ENCODE measurements at places on chromosomes 5 and 9.
A peak's percentile ranks its signal among the peaks of the same experiment; 100 is the strongest.

DNA sequence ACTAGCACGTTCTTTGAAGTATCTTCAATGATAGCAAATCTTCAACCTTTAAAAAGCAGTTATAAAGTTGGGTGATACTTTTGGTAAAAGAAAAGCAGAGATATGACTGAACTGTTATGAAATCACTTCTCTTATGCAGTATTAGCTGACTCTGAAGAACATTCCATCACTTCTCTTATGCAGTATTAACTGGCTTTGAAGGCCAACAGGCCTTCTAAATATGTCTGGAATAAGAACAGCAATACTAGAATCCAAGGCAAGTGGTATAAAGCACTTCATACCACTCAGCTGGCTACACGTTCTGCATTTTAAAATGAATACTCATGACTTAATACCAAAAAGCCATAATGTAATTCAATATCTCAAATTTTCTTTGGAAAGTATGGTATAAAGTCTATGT is 17.3 kb downstream of the SKIC3 start:
- DNase-seq: no peak

- DNase-seq: no peak
These were observed 207.4 kb downstream of the DAB2IP start for GRCh38 chr9:121858788-121859187.

DNA sequence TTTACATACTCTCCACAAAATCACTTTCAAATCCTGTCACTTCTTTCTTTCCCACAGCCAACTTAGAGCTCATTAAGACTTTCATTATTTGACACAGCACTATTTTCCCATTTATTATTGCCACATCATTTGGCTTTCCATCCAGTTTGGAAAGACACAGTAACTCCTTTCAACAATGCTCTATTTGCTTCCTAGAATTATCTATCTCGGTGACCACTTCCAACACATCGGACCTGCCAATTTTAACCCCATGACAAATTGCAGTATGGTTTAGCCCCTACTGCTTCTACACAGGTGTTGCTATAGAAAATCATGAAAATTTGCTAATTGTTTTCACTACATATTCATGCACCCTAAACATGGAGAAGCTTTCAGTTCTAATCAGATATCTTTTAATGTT is 190.6 kb upstream of the COX7C start:
- DNase-seq: no peak

DNA sequence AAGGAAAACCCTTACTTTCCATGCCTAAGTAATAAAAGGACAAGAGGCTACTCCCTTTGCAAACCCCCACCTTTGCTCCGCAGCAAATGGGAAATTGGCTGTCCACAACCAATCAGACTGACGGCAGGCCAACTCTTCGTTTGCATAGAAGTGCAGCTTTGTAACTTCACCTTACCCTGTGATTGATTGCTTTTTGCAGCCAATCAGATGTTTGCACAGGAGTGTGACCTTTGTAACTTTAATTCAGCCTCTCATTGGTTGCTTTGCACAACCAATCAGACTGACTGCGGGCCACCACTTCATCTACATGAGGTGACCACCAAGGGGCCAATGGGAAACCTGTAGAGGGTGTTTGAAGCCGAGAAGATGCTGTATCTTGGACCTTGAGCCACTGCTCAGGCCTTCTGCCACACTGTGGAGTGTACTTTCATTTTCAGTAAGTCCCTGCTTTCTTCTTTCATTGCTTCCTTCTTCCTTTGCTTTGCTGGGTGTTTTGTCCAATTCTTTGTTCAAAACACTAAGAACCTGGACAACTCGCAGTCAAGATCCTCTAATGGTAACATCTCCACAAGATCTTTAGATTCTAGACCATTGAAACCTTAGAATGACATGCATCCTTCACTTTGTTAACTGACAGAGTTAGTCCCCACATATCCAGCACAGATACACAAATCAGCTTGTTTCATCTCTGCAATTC is 51.3 kb upstream of the FREM1 start:
- no peak for DNase-seq

- DNase-seq: peak; percentile 73
These were observed 63.2 kb downstream of the ACER2 start for GRCh38 chr9:19471737-19472648.

GRCh38 chr5:145906401-145906800 is 30.0 kb upstream of the SH3RF2 start:
- DNase-seq: no peak

DNA sequence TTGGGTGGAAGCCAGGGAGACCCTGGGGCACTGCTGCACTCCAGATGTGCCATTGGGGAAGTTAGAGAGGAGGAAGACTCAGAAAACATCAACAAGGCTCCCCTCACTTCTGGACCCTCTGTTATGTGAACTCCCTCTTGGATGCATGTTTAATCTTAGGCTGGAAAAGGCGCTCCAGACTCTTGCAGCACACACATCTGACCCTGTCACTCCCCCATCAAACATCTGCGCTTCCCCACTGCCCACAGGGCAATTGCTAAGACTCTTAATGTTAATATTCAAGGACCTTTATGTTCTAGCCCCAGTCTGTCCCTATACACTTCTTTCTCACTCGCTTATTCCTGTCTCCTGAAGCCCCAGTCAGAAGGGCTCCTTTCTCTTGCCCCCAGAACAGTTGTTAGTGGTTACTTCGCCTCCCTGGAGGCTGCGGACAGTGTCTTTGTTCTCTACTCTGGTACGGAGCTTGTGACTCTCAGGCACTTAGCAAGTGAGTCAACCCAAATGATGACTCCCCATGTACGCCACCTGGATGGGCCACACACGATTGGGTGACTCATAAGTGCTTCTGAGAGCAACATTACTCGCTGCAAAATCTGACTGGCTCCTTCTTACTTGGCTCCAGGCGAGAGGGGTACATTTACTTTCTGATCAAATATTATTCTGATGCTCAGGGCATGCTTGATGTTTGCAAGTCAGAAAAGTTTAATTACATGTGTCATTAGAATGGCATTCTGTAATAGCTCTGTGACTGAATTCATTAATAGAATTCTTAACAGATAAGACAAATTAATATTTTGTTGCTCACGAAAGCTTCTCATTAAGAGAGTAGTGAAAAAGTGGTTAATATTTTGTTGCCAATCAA is 193.6 kb downstream of the HSPA4 start:
- no peak for DNase-seq

GRCh38 chr5:158921441-158922262 is 178.1 kb downstream of the EBF1 start:
- DNase-seq: no peak

DNA sequence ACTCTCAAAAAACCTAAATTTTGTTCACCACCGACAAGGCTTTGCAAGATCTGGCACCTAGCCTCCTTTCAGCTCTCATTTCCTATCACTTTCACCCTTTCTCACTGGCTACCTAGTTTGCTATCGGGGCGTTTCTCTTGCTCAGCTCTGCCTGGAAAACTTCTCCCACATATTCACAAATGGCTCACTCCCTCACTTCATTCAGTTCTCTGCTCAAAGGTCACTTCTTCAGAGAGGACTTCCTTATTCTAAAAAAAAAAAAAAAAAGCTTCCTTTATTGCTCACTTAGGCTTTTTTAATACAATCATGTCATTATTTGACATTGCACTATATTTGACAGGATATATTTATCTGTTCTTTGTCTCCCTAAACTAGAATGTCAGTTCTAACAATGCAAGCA is 2.1 kb upstream of the SLC25A46 start:
- DNase-seq: no peak

GRCh38 chr9:102518324-102518723 is 476.8 kb upstream of the CYLC2 start:
- no peak for DNase-seq

DNA sequence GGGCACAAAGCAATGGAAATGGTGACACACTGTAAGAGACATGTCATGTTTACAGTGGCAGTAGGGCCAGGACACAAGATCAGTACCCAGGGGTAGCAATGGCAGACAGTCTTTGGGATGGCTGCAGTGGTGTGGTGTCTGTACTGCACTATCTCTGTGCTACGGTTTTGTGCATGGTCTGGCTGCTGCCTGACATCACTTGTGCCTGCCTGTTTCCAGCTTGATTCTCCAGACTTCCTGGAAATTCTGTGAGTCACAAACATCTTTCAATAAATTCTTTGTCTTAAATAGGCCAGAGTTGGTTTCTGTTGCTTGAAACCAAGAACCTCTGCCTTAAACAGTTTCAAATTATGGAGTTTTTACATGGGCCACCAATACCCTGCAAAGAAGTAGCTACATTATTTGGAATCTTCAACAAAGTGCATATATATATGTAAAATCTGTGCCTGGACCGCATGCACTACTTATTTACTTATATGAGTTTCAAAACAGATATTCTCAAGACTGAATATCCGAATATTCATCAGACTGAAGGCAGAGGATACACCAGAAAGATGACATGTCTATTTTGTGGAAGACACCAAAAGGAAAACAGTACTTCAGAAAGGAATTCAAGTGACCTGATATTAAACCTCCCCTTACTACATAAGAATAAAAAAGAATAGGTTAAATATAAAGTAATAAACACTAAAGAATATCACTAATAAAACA is 188.1 kb downstream of the RFX3 start:
- DNase-seq: no peak

DNA sequence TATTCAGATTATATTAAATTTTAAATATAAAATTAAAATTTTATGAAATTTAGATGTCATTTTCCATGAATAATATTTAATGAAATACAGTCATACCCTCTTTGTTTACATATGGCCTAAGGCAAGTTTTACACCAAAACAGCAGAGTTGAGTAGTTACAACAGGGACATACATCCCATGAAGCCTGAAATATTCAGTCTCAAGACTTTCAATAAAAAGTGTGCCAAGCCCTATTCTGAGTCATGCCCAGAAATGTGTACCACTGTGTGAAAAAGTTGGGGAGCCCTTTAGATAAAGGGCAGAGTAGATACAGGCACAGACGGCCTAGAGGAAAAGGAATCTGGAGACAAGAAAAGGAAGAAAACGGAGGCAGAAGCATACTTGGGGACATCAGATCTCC is 261.3 kb downstream of the SGCD start:
- DNase-seq: no peak

- no peak for DNase-seq
These were observed 309.3 kb downstream of the DOCK8 start for GRCh38 chr9:524008-524407.

DNA sequence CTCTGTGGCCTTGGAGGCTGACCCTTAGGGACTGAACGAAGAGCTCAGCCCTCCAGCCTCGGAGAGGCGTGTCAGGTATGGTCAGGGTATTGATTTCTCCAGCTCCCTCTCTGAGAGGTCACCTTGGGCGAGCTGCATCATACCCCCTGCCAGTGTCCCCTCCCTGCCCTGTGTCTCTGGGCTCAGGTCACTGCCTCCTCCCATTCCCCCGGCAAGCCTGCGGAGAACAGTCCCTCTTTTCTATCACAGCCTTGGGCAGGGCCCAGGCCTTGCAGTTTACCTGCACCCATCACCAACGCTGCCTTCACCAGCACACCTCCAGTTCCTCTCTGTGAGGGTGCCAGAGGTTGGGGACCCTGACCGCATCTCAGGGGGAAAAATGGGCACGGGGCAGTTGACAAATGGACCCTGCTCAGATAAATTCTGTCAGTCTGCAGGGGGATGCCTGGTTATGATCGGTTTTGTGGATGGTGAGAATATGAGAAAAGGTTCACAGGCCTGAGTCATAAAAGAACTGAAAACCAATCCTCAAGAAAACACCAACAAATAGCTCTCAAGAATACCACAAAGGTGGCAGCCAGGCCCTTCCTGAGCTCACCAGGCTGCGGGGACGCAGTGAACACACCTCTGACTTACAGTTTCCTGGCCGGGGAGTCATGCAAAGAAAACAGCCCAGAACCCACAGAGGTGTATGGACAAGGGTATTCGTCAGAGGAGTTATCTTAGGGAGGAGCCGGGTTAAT is 24.7 kb upstream of the RXRA start:
- DNase-seq: no peak

- DNase-seq: no peak
These were observed 416.6 kb upstream of the CLINT1 start for GRCh38 chr5:158275511-158275910.

DNA sequence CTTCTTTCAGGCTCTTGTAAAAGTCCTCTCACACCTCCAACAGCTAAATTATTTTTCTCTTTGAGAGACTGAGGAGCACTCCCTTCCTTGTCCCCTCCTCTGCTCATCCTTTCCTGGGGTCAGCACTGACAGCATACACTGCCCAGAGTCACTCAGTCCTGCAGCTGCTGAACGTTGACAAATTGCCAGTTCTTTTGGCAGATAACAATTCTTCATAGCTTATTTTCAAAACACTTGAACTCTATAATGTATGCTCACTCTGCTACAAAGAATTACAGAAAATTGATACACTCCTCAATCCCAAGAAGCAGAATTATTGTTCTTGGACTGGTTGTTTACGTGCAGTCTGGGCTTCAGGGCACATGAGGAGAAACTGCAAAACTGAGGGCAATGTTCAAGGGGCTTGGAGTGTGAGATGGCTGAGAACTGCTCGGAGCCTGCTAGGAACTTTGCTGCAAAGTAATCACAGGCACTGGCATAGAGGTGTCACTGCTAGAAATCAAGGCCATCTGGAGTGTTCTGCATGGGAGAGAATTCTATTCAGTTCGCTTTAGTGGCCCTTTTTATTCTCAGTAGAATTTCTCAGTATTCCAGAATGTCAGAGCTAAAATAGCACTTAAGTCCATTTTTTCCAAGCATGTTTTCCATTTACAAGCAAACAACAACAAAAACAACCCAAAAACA is 96.4 kb upstream of the SPOCK1 start:
- no peak for DNase-seq

DNA sequence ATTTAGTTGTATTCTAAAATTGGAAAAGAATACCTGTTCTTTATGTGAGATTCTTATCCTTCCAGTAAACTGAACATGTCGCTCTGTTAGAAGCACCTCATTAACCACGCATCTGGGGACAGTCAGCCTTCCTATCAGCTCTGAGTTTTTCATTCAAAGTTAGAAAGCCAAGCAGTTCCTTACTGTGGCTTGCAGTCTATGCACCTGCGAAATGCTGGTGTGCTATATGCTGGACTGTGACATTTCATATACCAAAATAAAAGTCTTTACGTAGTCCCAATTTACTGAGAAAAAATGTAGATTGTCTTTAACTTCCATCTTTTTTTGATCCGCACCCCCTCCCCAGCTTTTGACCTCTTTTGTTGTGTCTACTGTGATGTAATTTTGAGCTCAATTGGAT is 4.3 kb downstream of the ANP32B start:
- DNase-seq: peak; percentile 17

GRCh38 chr5:149946118-149946517 is 1.5 kb upstream of the PDE6A start:
- no peak for DNase-seq

All from GM20000 (cell line).